ENCODE measurements at places on chromosomes 6 and 20.
A peak's percentile ranks its signal among the peaks of the same experiment; 100 is the strongest.

DNA sequence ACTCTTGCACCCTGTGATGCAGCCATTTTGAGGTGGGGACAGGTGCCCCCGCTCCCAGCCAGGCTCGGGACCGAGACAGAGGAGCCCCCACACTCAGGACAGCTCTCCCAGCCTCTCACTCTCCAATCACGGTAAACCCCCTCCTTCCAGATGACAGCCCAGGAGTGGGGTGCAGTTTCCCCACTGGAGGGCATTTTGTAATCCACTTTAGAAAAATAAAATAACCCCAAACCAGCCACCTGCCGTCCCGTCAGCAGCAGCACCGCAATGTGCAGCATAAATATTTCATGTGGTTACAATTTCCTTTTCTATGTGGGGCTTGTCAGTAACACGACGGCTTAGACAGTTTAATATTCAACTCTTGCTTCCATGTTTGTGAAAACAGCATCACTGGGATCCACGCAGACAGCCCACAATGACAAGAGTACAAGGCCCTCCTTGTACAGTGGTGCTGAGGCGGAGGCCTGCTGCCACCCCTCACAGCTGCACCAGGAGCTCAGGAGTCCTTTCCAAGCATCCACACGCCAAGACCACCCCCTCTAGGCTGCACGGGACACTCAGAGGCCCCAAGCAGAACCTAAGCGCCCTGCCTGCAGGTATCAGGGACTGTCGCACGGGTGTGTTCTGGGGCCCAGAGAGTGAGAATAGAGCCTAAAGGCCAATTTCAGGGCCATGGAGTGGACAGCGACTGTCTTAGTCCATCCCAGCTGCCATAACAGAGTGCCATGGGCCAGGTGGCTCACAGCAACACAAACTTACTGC, 116.7 kb downstream of the JPH2 start:
- no peak for DNase-seq

DNA sequence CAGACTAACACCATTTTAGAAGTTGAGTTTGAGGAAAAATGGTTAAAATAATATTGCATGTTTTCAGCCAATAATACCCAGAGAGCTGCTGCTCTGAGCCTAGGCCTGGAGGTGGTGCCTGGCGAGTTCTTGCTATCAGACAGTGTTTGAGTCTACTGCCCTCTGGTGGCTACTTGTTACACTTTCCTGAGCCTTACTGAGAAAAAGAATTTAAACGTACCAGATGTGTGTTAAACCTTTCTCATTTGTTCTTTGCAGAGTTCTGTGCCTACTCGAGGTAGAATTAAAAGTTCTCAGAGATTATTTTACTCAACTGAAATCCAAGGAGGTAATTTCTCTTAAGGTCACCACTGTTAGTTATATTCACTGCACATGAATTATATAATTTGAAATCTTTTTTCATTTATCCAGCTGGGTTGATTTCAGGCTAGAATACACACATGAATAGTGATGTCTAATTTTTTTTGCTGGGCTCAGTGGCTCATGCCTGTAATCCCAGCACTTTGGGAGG, 38.2 kb downstream of the SHLD1 start:
- DNase-seq: peak; percentile 96

GRCh38 chr6:37011656-37012378, 6.4 kb downstream of the FGD2 start:
- no peak for DNase-seq

DNA sequence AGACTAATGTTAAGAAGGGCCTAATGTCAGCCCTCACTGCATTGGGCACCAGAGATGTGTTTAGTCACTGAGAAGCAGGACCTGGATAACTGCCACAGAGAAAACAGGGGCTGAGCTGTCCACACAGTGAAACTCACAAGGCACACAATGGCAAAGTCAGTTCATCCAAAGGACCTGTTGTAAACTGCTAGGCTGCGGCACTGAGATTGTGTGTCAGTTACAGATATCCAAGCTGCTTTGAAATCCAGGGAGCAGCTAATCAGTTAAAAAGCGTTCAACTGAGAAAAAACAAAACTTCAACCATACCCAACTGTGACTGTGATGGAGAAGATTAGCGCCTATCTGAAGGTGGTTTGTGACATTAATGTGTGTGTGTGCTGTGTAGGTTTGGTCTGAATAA, 27.8 kb upstream of the TMEM14A start:
- DNase-seq: peak; percentile 42

DNA sequence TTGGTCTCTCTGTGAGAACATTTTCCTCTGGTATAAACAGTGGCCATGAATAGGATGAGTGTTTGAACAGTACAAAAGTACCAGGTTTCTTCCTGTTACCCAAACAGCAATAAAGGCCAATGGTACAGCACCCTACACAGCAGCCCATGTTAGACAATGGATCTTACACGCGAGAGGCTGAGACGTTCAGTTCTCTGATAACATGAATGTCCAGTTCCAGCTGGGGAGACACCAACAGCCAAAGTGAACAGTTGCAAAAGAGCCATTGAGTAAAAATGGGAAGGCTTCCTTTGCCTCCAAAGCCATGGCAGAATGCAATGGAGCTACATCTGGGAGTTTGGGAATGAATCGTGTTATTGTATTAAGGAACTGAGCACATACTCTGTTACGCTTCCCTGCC, 246.8 kb upstream of the SGK1 start:
- DNase-seq: no peak

- no peak for DNase-seq
Observed at GRCh38 chr20:3658019-3658715, 5.0 kb downstream of the GFRA4 start.

DNA sequence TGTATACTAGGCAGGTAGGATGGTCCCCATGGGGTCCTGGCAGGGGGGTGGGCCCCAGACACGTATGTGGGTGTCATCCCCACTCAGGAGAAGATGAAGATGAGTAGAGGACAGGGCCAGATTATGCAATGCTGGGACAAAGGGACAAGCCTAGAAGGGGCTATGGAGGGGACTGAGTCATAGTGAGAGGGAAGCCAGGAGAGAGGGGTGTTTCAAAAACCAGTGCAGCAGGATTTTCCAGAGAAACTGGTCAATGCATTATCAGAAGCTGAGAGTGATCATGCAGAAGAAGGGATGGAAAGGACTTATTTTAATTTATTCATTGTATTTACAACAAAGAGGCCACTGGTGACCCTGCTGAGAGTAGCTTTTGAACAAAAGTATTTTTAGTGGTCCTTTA, 74.0 kb downstream of the PPP1R3G start:
- no peak for DNase-seq

GRCh38 chr6:143361536-143362191, 88.8 kb downstream of the ADAT2 start:
- no peak for DNase-seq

DNA sequence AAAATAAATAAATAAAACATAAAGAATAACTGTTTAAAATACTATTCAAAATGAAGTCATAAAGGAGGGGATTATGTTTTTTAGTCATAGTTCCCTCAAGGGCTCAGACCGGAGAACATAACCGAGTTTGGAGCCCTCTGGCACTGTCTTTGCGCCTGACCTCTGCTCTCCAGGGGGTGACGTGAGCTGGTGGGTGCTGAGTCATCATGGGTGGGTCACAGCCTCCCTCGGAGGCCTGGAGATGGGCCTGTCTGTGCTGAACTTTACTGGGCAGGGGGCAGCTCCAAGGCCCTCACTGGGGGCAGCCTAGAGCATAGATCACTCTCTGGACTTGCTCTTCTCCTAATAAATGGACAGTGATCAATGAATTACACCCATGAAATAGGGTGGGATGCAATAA, 3.1 kb upstream of the MAVS start:
- DNase-seq: peak; percentile 92

DNA sequence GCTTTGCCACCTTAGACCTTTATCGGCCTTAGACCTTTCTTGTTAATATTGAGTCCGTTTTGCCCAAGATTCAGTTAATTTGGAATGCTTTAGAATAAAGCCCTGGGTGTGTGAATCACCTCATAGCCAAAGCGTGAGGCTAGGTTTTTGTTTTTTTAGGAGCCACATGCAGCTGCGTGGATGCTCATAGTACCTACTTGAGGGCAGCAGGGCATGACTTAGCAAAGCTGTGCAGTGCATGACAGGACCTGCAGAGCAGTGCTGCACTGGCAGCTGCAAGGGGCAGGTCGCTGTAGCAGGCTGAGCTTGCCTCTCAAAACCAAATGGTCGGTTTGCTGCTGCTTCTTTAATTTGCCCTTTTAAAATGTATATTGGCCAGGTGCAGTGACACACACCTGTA, 116.1 kb downstream of the JAG1 start:
- DNase-seq: no peak

GRCh38 chr20:48292806-48293205, 507.5 kb upstream of the SULF2 start:
- DNase-seq: no peak

DNA sequence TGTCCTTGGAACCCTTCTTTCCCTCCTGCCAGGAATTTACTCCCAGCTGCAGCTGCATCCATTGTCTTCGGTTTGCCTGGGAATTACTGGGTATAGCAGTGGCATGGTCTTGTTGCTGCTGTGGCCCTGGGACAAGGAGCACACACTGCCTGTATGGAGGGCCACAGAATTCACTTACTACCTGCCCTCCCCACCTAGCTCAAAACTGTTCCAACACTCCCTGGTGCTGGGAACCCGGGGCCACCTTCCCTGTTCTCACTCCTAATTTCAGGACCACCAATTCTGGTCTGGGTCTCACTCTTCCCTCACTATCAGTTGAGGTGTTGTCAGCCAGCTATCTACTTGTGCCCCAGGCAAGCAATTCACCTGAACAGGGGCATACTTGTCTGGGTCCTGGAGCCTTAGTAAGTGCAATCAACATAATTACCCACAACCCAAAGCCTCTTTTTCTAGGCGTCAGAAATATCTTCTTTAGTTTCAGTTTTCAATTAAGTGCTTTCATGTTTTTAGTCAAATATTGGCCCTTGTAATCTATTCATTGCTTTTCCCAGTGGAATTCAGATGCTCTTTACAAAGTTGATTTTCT, 47.2 kb downstream of the METTL24 start:
- DNase-seq: no peak

- DNase-seq: peak; percentile 84
Observed at GRCh38 chr20:610130-611046, at the start of gene TCF15. Gene TCF15 (minus strand): TSS chr20:610309. CDS start chr20:610237, 72 bp downstream.

DNA sequence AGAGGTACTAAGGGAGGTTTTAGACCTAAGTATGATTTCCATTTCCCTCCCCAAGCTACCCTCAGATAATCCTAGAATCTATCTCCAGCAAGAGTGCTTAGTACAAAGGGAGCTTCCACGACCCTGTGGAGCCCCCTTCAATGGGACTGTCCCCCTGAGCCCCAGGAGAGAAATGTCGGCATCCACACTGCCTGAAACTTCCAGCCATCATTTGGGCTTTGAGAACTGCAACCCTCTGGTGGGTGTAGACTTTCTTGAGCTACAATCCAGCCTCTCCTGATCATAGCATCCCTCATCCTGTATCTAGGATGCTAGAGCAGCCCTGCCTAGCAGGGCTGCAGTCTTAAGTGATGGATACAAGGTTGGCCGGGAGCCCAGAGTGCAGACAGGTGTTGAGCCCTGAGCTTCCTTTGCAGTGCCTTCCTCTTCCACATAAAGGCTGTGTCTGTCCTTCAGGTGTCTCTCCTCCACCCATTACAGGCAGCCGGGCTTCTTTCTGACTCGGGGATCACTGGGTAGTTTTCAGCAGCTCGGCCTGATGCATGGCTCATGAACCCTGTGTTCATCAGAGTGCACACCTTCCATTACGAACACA, 424.5 kb downstream of the PREX1 start:
- DNase-seq: no peak

GRCh38 chr20:9635750-9636149, 121.4 kb downstream of the LAMP5 start:
- no peak for DNase-seq

GRCh38 chr20:17637413-17637780, 44.6 kb downstream of the RRBP1 start:
- DNase-seq: no peak

- DNase-seq: no peak
Observed at GRCh38 chr6:140850438-140850837, 1282.3 kb upstream of the GJE1 start.

GRCh38 chr6:33739571-33739970, 7.1 kb downstream of the IP6K3 start:
- DNase-seq: no peak

- no peak for DNase-seq
Observed at GRCh38 chr6:39961178-39961577, 26.9 kb upstream of the MOCS1 start.

GRCh38 chr6:37514321-37514771, 14.7 kb upstream of the CCDC167 start:
- no peak for DNase-seq

- no peak for DNase-seq
Observed at GRCh38 chr6:35388030-35388429, 45.7 kb downstream of the PPARD start.

DNA sequence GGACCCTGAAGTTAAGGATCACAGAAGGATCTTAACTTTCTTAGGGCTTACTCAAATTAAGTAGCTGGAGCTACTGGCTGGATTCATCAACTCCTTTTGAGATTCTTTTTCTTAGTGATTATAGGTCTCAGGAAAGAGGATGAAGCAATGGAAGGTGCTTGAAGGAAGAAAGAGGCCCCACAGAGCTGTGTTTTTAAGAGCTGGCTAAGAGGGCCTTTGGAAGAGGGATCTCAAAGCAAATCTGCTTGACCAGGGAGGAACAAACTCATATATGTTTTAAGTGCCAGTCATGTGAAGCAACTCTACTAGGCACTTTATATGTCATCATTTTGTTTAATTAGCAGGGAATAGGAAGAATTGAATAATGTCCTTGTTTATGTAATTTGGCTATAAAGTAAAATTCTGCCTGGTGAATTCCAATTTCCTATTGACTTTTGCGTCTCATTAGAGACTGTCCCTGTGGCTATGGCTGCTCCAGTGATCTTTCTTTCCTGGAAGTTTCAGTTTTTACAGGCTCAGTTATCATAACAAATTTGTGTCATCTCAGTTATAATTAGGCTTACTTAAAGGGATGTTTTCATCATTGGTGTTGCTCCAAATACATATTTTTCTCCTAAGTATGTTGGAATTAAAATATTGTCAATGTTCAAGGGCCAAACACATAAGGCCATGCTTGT, 222.8 kb upstream of the CITED2 start:
- no peak for DNase-seq

GRCh38 chr6:41341580-41341979, 6.2 kb downstream of the NCR2 start:
- DNase-seq: no peak

DNA sequence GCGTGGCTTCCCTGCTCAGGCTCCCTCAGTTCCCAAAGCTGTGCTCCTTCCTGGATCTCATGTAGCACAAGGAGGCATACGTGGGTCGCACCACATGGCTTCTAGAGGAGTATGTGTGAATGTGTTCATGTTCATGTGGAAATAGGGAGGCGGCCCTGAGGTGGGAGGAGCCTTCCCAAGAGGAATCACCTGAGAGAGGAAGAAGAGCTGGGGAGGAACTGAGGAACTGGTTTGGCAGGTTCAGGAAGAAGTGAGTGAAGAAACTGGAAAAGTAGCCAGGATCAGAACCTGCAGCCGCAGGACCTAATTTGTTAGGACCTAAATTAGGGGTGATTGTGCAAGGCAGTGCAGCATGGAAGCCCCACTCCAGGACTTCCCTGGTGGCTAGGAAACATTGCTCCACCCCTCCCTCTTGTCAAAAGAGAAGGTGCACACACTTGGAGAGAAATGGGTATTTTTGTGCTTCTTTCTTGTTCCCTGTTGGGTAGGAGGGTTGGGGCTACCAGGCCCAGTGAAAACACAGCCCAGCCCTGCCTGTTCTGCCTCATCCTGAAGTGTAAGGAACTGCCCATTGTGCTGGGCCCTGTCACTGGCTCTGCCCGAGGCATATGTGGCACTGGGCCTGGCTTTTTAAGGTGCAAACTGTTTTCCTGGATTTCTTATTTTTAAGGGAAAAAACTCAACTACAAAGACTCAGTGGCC, 20.7 kb downstream of the SYNJ2 start:
- no peak for DNase-seq

Measured in erythroblast (primary cell).